ENCODE measurements at places on chromosomes 1 and 21.

DNA sequence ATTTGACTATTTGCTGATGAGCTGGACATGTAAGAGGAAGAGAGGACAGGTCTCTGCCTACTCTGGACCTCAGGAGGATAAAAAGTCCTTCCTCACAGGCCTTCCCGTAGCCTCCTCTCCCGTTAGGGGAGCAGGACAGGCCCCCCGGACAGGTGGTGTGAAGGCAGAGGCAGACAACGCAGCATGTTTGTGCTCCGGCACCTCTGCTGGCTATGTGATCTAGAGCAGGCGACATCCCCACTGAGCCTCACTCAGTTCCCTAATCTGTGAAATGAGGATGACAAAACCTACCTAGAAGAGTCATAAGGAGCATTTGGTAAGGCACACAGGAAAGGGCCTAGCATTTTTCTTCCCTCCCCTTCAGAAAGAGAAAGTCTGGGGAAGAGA is 34.8 kb downstream of the KIAA1614 start:
- DNase-seq, result no peak

- no peak for DNase-seq
Observed at GRCh38 chr1:33494929-33495328, 22.5 kb downstream of the ZSCAN20 start.

- no peak for DNase-seq
Observed at GRCh38 chr1:56797065-56797685, 22.0 kb downstream of the FYB2 start.

GRCh38 chr1:159296706-159297375 is 5.3 kb upstream of the FCER1A start:
- DNase-seq, result no peak

- no peak for DNase-seq
Observed at GRCh38 chr1:228267962-228268880, 60.4 kb downstream of the OBSCN start.

DNA sequence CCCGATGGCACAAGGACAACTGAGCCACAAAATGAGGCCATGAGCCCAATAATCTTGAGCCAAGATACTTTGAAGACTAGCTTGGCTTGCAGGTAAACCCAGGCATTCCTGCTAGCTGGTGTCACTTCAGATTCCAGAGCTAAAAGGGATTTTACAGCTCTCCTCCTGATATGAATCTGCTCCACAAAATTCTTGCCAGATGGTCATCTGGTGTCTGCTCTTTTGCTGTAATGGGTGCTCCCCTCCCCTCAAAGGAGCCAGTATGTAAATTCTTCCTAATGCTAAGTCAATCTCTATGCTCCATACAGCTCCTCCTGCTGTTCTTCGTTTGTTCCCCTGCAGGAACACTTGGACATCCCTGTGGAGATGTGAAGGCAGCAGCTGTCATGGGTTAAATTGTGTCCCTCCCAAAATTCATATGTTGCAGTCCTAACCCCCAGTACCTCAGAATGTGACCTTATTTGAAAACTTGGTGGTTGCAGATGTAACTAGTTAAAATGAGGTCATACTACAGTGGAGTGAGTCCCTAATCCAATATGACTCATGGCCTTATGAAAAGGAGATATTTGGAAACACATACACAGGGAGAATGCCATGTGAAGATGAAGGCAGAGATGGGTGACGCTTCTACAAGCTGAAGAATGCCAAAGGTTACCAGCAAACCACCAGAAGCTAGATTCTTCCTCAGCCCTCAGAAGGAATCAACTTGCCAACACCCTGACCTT is 180.6 kb upstream of the PALMD start:
- no peak for DNase-seq

DNA sequence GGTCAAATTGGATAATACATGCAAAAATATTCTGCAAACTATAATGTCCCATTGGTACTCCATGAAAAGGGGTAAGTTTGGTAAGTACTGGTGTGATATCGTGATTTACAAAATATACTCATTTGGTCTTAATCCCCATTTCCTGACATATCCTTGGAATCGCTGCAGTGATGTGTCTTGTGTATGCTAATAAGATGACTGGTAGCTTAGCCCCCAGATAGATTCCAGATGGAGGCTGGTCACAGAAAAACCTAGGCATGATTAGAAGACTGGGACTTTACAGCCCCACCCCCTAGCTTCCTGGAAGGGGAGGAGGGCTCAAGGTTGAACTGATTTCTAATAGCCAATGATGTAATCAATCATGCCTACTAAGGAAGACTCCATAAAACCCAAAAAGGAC is 3.0 kb downstream of the VAMP4 start:
- no peak for DNase-seq

- no peak for DNase-seq
Observed at GRCh38 chr1:30693822-30694221, 29.6 kb downstream of the MATN1 start.
